ENCODE measurements at places on chromosomes 2 and 18.

DNA sequence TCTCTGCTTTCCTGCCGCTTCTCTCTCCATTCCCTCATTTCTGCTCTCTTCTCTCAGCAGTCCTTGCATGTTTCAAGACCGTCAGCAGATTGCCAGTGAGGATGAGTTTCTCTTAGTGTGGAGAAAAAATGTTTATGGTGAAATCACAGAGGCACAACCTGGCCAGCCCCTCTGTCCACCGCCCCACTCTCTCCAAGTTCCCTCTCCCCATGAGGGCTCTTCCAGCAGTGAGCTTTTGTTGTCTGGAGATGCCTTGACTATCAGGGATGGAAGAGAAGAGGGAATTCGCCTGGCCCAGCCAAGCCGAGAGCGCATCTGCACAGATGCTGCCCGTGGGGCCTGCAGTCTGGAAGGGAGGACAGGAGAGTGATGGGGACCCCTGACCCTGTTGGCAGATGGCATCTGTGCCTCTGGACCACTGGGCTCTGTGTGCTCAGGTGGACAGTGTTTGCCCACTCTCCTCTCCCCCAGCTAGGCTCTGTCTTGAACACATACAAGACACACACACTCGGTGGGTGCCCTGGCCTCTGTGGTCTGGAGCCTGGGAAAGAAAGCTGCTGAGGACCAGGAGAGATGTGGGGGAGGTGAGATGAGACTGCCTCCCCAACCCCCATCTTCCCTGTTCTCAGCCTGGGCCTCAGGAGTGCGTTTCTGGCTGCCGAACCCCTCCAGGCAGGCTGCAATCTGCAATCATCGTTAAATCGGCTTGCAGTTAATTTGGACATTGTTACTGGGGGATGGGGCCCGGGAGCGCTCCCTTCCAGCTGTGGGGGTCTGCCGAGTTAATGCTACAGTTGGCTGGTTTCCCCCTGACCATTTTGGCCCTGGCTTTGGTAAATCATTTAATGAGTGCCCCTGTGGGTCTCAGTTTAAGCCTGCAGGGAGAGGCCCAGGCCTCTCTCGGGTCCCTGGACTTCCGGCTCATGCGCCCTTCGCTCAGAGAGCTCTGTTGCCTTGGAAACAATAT is 4.5 kb downstream of the ITM2C start:
- peak; percentile 37 for DNase-seq

GRCh38 chr2:26629751-26630150 is 11.4 kb downstream of the CIB4 start:
- DNase-seq = no peak

- no peak for DNase-seq
These were observed 2.2 kb downstream of the EPB41L3 start for GRCh38 chr18:5541644-5542043.

- peak; percentile 31 for DNase-seq
These were observed 72.6 kb downstream of the ALK start for GRCh38 chr2:29848566-29849310.

DNA sequence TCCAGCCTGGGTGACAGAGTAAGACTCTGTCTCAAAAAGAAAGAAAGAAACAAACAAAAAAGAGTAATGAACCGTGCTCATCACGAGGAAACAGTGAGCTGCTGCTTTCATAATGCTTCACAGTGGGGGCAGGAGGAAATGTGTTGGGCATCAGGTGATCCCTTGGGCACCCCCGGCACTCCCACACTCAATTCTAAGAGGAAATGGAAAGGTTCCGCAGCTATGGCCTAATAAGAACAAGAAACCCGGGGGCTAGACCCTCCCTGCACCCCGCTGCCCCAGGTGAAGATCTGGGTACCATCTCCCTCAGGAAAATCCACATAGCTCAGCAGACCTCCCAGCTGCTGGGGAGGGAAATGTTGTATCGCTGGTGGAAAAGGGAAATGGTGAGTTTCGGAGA is 118.9 kb downstream of the LPIN1 start:
- DNase-seq = no peak

- DNase-seq = no peak
These were observed 5.4 kb upstream of the TOGARAM2 start for GRCh38 chr2:28975671-28976070.

DNA sequence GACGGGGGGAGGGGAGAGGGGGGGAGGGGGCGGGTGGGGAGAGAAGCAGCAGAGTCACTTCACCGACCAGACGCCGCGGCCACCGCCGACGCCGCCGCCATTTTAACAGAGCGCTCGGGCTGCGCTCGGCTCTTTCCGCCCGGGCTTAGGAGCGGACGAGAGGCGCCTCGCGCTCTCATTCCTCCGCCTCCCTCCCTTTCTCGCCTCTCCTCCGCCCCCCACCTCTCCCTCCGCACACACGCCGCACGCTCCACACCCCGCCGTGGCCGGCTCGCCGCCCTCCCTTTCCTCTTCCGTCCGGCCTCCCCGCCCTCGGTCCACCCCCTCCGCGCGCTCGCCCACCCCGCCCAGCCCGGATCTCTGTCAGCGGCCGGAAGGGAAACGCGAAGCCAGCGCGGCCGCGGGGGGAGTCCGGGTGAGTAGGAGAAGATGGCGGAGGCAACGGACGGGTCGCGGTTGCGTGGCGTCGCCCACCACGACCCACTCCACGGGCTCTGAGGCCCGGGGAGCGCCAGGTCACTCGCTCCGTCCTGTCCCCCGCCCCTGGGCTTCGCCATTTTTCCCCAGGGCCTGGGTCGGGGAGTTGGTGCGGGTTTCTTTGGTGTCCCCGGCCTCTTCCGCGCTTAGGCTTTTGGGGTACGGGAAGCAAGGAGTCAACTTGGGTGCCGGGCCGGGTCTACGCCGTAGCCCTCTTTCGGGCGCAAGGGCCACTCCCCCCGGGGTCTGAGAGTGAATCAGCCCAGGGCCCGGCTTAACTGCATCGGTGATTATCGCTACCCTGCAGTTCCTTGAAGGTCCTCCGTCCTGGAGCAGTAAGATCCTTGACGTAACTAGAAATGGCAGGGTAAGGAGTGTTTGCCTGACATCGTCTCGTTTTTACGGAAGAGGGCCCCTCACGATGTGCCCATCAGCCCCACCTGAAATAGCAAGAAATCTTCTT is at the start of gene USP34:
Gene USP34, minus strand, starts transcription at position 123 of the 940 bp plus-strand sequence. CDS start 395 bp downstream, outside the sequence.
- peak; percentile 93 for DNase-seq

- no peak for DNase-seq
These were observed 46.6 kb downstream of the CCDC138 start for GRCh38 chr2:108833219-108833618.

DNA sequence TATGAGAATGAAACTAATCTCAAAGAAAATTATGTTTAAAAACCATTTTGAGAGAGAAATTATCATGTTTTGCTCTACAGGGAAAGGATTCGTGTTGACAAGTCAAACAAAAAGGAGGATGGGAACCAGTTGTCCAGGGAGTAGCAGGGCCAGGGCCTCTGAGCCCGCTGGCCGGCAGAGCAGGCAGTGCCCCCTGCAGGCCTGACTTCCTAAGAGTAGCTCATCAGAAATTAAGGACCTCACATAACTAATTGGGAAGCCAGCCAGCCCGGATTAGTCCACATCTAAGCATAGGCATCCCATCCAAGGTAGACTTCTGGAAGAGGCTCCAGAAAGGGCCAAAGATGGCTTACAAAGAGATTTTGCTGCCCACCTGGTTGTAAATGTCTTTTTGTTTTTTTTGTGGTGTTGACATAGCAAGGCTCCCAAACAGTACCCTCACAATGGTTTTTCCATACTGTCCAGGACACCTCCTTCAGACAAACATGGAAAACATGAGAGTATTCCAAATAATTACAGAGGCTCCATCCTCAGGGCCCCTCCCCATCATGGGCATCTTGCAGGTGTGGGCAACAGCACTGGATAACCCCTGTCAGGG is 241.2 kb upstream of the TANK start:
- peak; percentile 5 for DNase-seq

DNA sequence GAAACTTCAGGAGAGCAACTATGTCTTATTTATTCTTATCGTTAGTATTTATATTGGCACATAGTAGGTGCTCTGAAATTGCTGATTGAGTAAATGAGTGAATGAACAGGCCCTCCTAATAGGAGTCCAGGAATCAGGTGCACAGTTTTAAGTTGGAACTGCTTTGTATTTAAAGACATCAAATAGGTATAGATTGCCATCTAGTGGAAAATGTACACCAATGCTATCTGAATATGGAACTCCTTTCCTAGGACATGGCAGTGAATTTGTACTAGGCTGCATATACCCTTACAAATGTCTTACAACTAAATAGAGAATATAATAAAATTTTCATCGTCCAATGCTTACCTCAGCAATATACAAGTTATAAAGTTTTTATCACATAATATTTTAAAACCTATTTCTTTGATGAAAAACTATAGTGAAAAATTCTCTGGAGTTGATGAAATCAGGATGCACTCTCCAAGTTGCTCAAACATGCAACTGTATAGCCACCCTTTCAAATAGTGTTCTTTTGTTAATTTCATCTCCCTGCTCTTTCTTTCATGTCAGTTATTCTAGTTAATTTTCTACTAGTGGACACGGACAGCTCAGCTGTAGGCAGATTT is 318.9 kb upstream of the SYT4 start:
- DNase-seq = peak; percentile 88

GRCh38 chr2:37871456-37872191 is 53.5 kb upstream of the RMDN2 start:
- peak; percentile 4 for DNase-seq

- DNase-seq = no peak
These were observed 16.4 kb upstream of the CYP1B1 start for GRCh38 chr2:38092196-38092902.

- DNase-seq = peak; percentile 27
These were observed 1.1 kb upstream of the TMEFF2 start for GRCh38 chr2:192195548-192196418.

DNA sequence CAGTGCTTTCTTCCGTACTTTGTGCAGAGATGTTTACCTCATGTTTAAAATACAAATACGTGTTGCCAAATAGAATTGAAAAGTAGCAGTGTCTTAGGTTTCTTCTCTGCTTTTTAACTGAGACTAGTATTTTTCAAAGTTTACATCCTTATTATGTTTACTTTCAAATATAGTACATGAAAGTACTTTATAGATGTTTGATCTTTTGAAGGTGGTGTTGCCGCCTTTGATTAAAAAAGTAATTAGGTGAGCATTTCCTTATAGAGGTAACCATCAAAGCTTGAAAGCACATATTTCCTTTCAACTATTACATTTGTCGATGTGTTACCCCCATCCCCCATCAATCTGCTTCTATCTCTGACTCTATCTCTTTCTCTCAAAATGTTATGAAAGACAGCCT is 87.0 kb downstream of the CERS6 start:
- no peak for DNase-seq

- DNase-seq = no peak
These were observed 88.3 kb downstream of the SOWAHC start for GRCh38 chr2:109702250-109702985.

- no peak for DNase-seq
These were observed 144.2 kb downstream of the ASB1 start for GRCh38 chr2:238570926-238571325.

GRCh38 chr18:54159906-54160305 is 64.6 kb downstream of the MBD2 start:
- no peak for DNase-seq

DNA sequence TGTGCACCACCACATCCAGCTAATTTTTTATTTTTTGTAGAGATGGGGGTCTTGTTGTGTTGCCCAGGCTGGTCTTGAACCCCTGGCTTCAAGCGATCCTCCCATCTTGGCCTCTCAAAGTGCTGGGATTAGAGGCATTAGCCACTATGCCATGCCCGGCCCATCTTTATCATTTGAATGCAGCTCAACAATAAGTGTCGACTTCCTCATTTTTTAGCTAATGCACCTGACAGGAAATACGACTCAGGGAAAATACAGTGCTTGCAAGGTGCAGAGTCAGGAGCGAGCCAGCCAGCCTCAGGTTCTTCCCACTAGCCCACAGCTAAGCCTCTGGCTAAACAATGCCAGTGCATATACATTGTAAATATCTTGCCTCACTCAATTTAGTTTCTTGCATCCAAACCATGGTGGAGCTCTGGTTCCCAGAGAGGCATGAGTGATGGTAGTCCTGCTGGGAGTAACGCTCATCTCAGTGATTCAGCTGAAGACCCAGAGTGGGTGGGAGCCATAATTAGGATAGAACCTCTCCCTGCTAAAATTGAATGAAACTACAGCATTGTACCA is 135.0 kb downstream of the TGIF1 start:
- DNase-seq = peak; percentile 31

GRCh38 chr2:4962419-4962818 is 729.8 kb upstream of the SOX11 start:
- DNase-seq = no peak

DNA sequence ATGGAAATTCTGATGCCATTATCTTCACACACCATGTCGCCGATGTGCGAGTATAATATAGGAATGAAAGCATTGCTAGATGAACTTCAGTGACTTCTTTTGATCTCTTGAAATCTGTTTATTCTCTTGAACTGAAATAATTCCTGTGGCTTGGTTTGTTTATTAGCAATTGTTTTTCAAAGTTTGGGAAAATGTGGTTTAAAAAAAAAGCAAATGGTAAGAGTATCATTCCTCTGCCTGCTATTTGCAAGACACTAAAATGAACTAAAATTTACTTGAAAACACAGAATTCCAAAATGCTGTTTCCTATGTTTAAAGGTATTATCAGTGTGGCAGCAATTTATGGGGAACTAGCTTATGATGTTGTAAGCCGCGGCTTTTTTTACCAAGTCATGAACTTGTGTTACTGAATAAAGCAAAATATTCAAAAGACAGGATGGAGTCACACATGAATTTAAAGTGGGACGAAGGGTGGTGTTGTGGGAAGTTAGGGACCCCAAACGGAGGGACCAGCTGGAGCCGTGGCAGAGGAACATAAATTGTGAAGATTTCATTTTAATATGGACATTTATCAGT is 96.4 kb downstream of the COLEC12 start:
- DNase-seq = no peak

Data from NCI-H69 (cell line).